Right kidney (tissue), 9 donors: ENCODE measurements at places on chromosomes 5 and 9.

DNA sequence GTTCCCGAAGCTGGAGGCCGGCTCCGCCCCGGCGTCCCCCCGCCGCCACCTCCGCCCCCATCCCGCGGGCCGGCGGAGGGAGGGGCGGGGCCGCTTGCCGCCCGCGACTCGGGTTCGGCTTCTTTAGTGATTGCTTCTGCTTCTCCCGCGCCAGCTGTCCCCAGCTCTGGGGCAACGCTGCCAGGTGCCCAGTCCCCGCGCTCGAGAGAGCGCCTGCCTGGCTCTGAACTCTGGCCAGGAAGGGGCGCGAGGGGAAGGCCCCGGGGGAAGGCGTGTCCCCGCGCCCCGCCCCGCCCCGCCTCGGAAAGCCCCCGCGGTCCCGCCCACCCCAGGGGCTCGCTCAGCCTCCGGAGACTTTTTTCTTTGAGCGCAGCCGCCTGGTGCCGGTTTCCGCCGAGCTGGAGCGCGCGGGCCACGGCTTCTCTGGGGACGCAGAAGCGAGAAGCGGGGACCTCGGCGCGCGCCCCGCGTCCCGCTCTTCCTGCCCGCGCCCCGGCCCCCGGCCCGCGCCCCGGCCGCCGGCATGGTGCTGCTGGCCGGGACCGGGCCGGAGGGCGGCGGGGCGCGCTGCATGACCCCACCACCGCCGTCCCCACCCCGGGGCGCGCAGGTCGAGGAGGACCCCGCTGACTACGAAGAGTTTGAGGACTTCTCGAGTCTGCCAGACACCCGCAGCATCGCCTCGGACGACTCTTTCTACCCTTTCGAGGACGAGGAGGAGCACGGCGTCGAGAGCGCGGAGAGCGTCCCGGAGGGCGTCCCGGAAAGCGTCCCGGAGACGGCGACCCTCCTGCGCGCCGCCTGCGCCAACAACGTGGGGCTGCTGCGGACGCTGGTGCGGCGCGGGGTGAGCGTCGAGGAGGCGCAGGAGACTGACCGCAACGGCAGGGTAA, at the start of gene ANKRD33B:
TSS of gene ANKRD33B (plus strand) at position 126 of the 893 bp plus-strand sequence. CDS start at position 524, 398 bp downstream.
- peak; percentile 84 for DNase-seq

DNA sequence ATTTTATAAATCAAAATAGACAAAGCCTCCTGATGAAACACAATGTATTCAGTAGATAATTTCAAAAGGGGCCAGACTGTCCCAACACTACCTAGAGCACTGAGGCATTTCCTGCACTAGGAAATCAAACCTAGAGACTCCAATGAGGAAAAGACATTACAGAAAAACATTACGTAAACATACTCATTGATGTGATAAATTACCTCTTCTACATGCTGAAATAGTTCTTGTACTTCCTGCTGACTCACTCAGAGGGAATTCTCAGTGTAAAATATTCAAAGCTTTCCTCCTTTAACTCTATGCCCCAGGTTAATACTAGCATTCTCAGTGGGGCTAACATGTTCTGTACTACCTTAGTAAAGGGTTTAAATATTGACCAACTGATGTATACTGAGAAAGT, 178.0 kb downstream of the ESM1 start:
- no peak for DNase-seq

- no peak for DNase-seq
Measured at GRCh38 chr9:112493393-112494137, 6.9 kb downstream of the KIAA1958 start.

DNA sequence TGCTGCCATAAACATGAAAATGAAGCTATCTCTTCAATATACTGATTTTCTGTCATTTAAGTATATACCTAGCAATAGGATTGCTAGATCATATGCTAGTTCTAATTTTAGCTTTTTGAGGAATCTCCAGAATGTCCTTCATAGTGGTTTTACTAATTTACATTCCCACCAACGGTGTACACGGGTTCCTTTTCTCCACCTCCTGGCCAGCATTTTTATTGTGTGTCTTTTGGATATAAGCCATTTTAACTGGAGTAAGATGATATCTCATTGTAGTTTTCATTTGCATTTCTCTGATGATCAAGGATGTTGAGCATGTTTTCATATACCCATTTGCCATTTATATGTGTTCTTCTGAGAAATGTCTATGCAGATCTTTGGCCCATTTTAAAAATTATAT, 446.5 kb downstream of the GABRG2 start:
- DNase-seq = no peak

DNA sequence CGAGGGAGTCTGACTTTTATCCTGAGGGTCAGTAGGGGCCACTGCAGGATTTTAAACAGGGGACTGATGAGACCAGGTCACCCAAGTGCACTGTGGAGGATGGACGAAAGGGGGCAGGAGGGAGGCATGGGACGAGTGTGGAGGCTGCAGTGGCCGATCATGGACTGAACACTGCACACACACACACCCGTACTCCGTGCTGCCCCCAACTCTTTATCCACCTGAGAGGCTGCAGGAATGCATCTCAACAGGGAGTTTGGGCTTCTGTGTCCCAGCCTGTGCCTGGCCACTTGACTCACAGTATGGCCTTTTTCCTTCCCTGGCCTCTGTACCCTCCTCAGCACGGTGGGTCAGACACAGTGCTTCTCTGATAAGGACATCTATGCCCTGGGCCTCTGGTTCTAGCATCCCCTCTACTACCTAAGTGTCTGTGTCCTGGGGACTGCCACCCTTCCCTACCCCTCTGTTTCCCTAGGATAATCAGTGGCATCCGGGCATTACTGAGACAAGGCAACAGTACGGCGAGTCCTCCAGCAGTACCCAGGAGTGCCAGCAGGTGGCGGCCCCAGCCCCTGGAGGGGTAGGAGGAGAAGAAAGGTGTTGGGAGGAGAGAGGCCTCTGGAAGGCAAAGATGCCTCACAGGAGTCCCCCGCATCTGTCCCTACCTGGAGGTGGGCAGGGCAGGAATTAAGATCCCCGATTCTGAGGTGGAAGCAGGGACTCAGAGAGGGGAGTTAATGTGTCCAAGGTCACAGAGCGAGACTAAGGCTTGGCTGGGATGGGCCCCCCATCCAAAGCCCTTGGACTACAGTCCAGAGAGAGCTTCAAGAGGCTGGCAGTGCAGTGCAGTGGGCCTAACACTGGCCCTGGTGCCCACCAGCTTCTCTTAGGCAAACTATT, 5.1 kb upstream of the CDX1 start:
- DNase-seq = peak; percentile 68

- no peak for DNase-seq
Measured at GRCh38 chr9:15140051-15140450, 167.0 kb downstream of the TTC39B start.

- no peak for DNase-seq
Measured at GRCh38 chr9:78940121-78940855, 631.5 kb upstream of the TLE4 start.

GRCh38 chr5:75756211-75756610, 39.0 kb upstream of the POC5 start:
- peak; percentile 34 for DNase-seq

- DNase-seq = no peak
Measured at GRCh38 chr5:56673171-56673570, 142.2 kb upstream of the MAP3K1 start.

DNA sequence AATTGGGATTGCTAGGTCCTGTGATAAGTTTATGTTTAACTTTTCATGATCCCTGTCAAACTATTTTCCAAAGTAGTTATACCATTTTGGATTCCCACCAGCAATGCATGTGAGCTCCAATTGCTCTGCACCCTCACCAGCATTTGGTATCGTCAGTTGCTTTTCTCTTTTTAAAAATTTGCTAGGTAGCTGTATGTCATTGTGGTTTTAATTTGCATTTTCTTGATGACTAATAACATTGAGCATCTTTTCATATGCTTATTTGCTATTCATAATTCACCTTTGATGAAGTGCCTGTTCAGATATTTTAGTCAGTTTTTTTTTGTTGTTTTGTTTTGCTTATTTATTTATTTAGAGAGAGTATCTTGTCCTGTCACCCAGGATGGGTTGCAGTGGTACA, 12.5 kb downstream of the TAF1L start:
- DNase-seq = no peak

DNA sequence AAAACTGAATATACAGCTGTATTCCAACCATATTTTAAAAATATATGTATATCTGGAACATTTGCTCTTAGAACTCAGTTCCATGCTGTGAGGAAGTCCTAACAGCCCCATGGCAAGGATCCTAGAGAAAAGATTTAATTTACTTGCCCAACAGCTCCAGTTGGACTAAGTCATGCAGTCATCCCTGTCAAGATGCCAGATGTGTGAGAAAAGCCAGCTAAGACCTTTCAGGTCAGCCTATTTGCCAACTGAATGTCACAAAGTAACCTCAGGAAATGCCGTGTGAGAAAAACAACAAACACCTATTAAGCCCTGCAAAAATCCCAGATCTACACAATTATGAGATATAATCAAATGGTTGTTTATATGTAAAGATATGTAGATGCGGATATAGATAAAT, 416.3 kb downstream of the NR2F1-AS1 start:
- no peak for DNase-seq

- DNase-seq = no peak
Measured at GRCh38 chr9:13865869-13866268, 448.1 kb downstream of the NFIB start.

- DNase-seq = peak; percentile 65
Measured at GRCh38 chr9:126650404-126651341, 36.9 kb downstream of the LMX1B start.

DNA sequence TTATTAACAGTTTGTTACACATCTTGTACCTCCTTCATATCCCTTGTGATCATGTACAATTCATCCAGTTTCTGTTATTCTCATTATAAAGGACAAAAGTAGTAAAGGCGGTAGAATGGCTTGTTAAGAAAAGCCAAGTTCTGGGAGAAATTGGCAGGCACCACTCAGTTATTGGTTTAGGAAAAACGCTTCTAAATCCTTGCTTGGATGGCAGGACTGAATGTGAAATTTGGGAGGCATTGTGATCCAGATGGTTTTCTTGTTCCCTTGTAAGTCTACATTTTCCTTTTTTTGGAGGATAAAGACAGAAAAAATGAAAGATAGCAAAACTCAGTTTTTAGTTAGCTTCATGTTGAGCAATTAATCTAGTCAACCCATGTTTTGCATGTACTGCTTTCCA, 130.2 kb downstream of the MAT2B start:
- DNase-seq = no peak

DNA sequence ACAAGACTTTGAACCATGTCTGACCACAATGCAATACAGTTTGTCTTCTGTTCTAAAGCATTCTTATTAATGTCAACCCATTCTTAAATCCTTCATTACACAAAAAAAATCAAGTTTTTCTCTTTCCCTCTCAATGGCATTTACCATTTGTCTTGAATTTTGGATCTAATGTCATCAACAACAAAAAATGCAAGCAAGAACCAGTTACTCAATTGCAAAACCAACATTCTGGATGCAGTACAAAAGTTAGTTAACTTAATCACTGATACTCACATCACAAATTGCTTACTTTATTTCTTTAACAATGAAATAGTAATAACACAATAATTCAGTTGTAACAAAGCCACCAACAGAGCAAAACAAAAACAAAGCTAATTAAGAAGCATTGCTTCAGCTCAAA, 6.0 kb downstream of the C9orf40 start:
- no peak for DNase-seq

DNA sequence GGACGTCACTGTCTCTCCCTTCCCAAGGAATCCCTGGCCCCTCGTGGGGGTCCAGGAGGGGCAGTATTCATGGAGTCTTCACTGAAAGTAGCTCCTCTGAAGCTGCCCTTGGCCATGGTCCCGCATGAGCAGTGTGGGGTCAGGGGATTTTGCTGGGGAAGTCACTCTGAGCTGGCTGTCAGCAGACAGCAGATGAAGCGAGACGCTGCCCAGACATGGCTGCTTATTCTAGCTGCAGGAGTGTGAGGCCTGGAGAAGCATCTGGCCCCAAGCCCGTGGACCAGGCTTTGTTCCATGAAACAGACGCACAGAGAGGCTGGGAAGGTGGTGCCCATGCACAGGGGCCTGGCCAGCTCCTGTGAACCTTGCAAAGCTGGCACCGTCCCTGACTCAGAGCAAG, 21.5 kb upstream of the ASS1 start:
- DNase-seq = no peak

GRCh38 chr5:137374110-137374714, 124.9 kb downstream of the SPOCK1 start:
- no peak for DNase-seq

DNA sequence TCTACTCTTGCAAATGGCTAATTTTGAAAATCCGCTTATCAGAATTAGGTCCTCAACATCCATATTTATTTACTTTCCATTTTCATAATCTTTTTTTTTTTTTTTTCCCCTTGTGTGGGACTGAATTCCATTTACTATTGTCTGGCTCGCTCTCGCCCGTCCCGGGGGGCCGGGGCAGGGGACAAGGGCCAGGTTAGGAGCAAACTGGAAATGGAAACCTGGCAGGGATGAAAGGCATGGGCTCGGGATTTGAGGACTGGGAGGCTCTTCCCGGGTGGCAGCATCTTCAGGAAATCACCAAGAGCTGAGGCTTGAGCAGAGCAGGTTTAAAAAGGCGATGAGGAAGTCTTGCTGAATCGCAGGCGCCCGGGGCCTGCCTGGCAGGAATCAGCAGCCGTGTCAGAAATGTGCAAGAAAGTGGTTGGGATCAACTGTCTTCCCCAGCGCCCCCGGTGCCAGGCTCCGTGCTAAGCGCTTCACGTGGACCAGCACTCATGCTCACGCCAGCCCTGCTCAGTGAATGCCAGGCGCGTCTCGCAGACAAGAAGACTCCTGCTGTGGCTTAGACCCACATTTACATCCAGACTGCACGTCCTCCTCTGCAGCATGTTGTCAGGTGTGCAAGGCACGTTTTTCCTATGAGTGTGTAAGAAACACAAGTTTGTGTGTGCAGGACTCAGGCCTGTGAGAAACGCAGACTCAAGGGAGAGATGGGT, 66.3 kb upstream of the UNC5A start:
- DNase-seq = peak; percentile 24

- no peak for DNase-seq
Measured at GRCh38 chr9:127305838-127306226, 41.3 kb downstream of the GARNL3 start.

DNA sequence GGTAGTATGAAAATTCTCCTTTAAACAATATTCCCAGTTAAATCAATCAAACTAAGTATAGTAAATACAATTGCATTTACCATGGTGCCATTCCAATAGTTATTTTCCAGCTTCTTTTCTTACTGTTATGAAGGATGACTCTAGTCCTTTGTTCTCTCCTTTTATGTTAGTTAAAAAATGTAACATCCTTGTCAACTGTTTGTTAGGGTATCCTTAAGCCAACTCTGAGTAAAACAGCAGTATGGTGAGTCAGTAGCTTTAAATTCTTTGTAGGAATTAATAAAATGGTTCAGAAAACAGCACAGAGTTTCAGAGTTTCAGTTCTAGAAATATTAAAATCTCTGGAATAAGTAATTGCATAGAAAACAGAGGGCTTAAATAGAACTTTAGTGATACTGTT, 384.4 kb downstream of the MTRR start:
- DNase-seq = no peak

- no peak for DNase-seq
Measured at GRCh38 chr9:94639999-94640376, 670 bp upstream of the FBP1 start.

- DNase-seq = no peak
Measured at GRCh38 chr5:135975122-135975521, 20.3 kb upstream of the LECT2 start.

- no peak for DNase-seq
Measured at GRCh38 chr5:157925786-157926671, 67.1 kb upstream of the CLINT1 start.
